ENCODE measurements at places on chromosomes 5 and 9.

GRCh38 chr5:2133080-2133479 is 250.4 kb upstream of the IRX4 start:
- no peak for DNase-seq

DNA sequence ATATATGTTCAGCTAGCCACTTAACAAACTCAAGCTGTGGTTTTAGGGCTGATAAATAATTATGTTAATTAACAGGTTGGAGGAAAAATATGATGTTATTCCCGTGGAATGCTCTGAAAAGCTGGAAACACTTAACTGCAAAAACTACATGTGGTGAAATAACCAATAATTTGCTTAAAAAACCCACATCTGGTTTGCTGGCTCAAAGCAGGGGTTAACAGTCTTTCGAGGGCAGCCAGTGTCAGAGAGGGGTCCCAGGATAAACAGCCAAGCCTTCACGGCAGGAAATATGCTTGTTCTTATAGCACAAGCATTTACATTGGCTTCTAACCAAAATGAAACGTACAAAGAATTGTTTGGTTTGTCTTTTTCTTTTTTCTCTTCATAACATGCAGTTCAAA is 254.0 kb upstream of the GAS1 start:
- no peak for DNase-seq

- no peak for DNase-seq
These were observed 43.0 kb downstream of the STRBP start for GRCh38 chr9:123225374-123225813.

- DNase-seq: no peak
These were observed 148.1 kb downstream of the EBF1 start for GRCh38 chr5:158951436-158952247.

- no peak for DNase-seq
These were observed 1.2 kb downstream of the DAPK1 start for GRCh38 chr9:87498811-87499360.
